Neural crest cell (in vitro differentiated cells): ENCODE measurements at places on chromosomes 2 and 18. TPM values are rescaled to one million over a fixed set of nuclear protein-coding genes. Genes with fewer than 3 reads are reported as not detected.

The IGFBP5 gene
- total RNA-seq, result 140 TPM in 2 replicates

GRCh38 chr2:238947243-238947760, 99.4 kb downstream of the TWIST2 start:
- DNase-seq, result no peak

DNA sequence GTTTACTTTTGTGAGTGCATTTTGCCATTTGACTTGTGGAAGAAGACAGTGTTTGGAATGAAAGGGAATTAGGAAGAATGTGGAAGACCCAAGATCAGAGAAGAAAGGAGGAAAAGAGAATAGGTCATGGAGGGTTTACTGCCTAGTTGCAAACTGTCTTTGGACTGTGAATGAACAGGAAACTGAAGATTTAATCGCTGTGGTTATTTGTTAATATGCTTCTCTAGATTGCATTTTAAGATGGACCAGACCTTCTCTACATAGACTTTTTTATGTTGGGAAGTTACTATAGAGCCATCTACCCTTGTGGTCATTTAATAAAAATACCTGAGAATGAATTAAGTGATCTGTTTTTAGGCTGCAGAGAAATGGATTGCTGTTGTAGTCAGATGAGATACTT, 6.2 kb downstream of the AGPS start:
- no peak for DNase-seq

GRCh38 chr2:218063486-218063885, 5.6 kb upstream of the RUFY4 start:
- no peak for DNase-seq

DNA sequence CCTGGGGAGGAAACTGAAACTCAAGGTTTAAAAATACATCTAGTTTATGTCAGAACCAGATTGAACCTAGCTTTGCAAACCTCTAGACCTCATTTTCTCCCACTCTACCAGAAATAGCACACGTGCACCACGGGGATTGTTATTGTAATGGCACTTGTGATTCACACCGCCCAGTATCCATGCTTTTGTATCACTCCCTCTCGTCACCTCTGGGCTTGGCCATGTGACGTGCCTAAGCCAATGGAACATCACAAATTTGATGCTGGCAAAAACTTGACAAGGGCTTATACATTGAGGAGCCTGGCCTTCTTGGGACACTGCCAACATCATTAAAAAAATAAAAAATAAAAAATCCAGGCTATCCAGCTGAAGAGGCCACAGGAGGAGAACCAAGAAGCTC, 495.8 kb upstream of the POU3F3 start:
- DNase-seq, result no peak

DNA sequence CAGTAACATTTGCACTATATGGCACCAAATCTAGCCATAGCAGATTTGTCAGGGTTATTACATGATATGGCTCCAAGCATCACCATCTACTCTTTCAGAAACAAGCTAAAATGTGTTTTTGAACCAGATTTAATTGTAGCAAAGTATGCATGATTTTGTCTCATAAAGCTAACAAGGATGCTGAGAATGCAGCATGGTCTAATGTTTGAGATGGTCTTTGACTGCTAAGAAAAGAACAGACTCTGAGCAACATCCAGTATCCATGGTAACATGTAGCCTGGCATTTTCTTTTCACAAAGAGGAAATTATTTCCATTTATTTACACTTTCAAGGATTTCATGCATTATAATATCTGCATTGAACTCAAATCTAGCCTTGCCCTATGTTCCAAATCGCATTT, 206.5 kb downstream of the PDE1A start:
- no peak for DNase-seq

DNA sequence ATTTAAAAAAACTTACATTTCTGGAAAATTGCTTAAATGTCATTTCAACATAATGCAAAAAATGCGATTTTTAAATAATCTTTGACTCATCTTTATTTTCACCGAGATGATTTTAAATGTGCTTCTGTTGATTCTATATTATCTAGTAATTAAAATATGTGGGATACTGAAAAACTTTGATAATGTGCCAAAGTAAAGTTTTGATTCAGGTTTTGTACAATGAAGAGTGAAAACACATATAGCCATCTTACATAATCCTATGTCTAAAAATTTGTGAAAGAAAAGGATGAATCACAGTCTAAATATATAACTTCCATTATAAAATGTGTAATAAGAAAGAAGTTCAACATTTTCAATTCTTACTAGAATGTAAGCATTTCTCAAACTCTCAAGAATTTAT, 204.3 kb upstream of the ZC3H15 start:
- DNase-seq, result no peak

The GAL3ST2 gene
- 0.28 TPM in 1 of 2 replicates, not detected in the other for total RNA-seq

DNA sequence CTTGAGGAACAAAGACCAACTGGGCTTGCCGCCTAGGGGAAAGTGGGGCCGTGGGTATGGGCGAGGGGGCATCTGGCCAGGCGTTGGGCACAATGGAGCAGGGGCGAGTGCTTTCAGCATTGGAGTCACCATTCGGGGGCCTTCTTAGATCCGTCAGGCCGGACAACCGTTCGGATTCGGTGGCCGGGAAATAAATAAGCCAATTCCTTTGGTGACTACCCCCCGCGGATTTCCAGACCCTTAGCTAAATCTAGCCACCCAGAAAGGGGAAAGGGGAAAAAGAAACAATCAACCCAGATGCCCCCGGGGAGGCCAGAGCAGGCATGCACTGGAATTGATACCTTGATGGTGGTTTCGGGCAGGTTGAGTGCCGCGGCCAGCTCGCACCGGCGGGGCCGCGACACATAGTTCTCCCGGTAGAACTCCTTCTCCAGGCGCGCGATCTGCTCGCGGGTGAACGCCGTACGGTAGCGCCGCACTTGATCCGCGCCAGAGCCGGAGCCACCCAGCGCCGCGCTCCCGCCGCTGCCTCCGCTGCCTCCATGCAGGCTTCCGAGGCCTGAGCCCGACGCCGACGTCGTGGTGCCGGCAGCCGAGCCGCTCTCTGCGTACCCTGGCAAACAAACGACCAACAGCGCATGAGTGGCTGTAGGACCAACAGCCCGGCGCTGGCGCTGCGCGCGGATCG, 1.8 kb downstream of the EVX2 start:
- DNase-seq, result no peak

GRCh38 chr2:33437297-33437696, 39.2 kb upstream of the RASGRP3 start:
- no peak for DNase-seq
